ENCODE measurements at places on chromosomes 1 and 21.

DNA sequence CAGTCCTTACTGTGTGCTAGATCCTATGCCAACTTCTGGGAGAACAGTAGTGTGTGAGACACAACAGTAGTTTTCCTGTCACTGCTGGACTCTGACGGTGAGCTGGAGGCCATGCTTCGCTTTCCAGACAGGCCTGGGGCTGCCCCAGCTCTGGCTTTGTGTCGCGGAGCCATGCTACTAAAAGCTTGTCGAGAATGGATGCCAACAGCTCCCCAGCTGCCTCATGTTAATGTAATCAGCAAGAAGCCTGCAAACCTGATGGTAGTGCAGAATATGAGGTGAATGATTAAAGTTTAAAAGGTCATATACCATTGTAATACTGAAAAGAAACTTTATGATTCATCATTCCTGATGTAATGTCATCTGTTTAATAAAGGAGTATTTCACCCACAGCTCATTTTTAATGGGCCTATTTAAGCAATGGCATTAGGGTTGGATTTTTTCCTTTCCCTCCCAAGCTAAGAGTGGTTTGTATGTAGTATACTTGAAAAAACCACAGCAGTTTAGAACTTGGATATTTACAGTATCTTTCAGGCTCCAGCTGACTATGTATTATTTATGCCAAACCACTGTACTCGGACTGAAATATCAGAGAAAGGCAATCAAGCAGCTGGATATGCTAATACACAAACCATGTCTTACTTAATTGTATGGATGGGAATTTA lies 343.0 kb downstream of the NUF2 start:
- DNase-seq, result no peak

DNA sequence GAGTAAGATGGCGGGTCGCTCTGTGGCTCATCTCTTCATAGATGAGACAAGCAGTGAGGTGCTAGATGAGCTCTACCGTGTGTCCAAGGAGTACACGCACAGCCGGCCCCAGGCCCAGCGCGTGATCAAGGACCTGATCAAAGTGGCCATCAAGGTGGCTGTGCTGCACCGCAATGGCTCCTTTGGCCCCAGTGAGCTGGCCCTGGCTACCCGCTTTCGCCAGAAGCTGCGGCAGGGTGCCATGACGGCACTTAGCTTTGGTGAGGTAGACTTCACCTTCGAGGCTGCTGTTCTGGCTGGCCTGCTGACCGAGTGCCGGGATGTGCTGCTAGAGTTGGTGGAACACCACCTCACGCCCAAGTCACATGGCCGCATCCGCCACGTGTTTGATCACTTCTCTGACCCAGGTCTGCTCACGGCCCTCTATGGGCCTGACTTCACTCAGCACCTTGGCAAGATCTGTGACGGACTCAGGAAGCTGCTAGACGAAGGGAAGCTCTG lies 2.4 kb downstream of the TNFAIP8L2 start:
- no peak for DNase-seq

DNA sequence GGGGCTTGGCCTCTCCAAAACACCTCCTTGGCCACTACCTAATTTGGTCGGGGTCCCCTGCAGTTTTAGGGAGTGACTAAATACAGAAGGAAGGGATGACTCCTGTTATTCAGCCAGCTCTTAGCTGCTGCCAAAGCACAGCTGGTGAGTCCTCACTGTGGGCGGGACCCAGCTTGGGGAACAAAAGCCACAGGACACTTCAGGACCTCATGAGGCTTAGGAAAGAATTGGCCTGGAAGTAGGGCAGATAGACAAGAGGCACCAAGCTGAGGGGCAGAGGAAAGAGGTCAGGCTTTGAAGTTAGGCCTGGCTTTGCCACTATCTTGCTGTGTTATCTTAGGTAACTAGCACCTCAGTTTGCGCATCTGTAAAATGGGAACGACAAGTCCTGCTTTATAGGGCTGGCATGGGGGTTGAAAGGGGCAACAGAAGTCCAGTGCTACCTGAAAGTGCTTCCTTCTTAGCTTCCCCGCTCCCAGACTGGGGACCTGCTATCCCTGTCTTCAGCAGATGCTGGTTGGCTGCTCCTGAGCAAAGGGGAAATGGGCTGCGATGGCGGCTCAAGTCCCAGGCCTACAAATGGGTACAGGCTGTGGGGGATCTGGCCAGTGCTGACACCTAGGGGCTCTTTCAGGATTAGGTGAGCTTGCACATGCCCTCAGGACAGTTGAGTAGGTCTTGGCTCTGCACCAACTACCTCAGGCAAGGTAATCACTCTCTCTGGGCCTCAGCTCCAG lies 15.7 kb downstream of the IFI6 start:
- DNase-seq, result no peak

DNA sequence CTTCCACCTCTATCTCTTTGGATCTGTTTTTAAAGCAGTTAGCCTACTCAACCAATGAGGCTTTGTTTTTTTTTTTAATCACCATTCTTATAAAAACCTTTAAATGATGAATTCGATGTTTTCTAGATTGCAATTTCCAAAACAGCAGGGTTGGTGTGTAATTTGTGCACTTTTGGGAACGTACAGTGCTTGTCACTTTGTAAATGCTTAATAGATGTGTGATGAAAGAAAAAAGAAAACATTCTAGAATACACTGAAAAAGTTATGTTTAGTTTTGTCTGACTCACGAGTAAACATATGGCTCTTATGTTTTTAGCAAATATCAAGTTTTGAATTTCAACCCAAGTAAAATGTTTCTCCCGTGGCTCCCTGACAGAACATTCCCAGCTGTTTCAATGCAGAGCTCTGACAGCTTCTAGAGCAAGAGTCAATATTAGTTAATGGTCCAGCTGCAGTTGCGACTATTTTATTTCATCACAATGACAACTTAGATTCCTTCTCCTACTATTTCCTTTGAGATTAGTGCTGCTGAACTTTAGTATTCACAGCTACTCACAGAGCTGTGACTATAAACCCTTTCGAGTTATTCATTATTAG lies 362.5 kb upstream of the ADAMTS5 start:
- no peak for DNase-seq

GRCh38 chr1:61472876-61473275 lies 252.1 kb downstream of the TM2D1 start:
- no peak for DNase-seq

DNA sequence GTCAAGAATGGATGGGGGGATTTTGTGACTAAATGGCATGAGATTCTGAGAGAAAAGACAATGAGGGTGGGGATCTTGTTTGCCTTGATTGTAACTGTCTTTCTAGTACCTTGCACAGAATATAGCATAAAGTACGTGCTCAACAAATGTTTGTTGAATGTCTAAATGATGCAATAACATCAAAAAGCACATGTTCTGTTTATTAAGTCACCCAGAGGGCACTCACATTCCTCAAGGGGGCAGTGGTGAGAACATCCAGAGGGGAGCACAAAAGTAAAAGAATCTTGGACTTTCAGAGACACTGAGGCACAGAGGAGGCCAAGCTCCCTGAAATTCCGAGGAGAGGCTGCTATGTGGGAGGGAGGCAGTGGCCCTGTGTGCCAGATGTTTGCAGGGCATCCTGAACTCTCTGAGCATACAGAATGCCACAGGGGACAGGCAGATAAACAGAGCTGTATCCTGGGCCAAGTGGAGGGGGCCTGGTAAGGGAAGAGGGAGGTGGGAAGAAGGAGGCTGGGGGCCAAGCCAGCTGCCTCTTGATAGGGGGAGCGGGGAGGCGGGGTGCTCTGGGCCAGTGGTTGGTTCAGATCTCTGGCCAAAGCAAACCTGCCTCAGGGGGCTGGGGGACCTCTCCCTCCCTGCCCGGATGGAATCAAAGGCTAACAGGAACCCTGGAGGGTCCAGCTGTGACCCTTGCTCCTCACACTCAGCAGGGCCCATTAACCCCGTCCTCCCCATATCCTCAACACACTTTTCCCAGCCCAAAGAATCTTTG lies 6.5 kb upstream of the ATP1A2 start:
- no peak for DNase-seq

DNA sequence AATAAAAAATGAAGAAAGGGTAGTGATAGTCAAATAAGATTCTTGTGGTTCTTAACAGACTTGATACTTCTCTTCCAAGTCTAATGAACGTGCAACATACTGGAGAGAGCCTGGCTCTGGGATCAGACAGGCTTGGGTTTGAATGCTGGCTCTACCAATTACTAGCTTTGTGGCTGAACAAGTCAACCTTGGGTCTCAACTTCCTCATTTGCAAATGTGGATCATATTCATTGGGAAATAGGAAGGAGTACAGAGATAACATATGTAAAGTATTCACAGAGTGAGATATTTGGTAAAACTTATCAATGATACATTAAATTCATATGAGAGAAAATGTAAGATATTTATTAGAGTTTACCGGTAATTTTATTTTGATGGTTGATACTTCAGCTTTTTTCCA lies 2.0 kb downstream of the EDEM3 start:
- DNase-seq, result no peak

DNA sequence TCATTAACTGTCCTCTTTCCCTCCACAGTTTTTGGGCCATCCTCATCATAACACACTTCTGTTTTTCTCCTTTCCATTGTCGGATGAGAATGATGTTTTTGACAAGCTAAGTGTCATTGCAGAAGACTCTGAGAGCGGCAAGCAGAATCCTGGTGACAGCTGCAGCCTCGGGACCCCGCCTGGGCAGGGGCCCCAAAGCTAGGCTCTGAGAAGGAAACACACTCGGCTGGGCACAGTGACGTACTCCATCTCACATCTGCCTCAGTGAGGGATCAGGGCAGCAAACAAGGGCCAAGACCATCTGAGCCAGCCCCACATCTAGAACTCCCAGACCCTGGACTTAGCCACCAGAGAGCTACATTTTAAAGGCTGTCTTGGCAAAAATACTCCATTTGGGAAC lies 28.6 kb upstream of the IFNAR1 start:
- no peak for DNase-seq

GRCh38 chr1:101262630-101263348 lies 26.0 kb downstream of the S1PR1 start:
- DNase-seq, result no peak

DNA sequence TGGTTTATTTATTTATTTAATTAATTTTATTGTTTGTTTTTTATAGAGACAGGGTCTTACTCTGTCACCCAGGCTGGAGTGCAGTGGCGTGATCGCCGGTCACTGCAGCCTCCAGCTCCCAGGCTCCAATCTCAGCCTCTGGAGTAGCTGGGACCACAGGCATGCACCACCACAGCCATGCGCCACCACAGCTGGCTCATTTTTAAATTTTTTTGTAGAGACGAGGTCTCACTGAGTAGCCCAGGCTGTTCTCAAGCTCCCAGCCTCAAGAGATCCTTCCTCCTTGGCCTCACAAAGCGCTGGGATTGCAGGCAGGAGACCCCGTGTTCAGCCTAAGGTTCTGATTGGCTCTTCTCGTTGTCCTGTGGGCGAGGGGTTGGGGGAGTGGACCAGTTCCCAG lies 22.1 kb downstream of the UMODL1 start:
- no peak for DNase-seq

DNA sequence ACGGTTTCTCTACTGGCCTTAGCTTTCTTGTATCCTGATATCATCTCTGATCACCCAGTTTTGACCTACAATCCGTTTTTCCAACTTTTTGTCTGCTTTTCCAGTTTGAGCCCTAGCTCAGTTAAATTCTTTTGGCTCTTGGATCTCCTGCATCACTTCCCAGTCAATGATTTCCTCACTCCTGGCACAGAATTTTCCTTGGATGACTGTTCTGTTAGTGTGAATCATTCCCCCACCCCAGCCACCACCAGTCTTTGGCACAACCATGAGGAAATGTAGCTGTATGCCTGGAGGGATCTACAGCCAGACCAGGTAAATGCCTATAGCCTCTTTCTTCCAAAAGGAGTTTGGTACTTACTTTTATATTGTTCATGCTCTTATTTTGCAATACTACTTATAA lies 187.2 kb upstream of the PTGFR start:
- DNase-seq, result no peak

- no peak for DNase-seq
These were observed 34.4 kb downstream of the WLS start for GRCh38 chr1:68197891-68198290.

- DNase-seq, result no peak
These were observed 83.2 kb upstream of the RGS4 start for GRCh38 chr1:162985816-162986435.

DNA sequence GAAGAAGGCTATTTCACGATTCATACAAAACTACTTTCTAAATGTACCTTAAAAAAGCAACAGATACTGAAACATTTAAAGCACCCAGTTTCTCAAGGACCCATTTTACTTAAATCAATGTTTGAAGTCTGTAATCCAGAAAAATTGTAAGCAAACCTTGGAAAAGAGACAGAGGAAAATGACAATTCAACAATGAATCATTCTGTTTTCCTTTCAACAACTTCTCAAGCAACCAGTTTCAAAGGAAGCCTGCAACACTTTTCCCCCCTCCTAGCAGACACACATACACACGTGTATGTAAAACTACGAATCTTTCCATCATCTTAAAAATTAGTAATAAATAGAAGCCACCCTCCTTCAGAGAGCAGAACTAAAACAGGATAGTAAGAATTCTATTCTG lies 1.2 kb downstream of the RERE start:
- DNase-seq, result no peak

- DNase-seq, result no peak
These were observed 22.1 kb downstream of the AK2 start for GRCh38 chr1:33014464-33015163.

DNA sequence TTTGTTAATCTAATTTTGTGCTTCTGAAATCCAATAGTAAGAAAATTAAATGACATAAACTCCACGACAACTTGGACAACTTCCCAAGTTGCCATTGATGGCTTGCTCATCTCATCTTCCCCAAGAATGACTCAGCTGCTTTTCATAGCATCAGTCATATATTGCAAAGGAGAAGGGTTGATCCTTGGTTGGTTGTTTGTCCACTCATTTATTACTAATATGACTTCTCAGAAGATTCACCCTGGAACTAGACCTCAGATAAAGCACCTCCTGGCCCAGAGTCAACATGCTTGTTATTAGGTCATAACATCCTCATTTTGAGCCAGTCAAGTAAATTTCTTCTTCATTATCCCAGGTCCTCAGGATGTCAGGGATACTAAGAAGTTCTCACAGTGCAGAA lies 2.3 kb upstream of the LCE3D start:
- no peak for DNase-seq

DNA sequence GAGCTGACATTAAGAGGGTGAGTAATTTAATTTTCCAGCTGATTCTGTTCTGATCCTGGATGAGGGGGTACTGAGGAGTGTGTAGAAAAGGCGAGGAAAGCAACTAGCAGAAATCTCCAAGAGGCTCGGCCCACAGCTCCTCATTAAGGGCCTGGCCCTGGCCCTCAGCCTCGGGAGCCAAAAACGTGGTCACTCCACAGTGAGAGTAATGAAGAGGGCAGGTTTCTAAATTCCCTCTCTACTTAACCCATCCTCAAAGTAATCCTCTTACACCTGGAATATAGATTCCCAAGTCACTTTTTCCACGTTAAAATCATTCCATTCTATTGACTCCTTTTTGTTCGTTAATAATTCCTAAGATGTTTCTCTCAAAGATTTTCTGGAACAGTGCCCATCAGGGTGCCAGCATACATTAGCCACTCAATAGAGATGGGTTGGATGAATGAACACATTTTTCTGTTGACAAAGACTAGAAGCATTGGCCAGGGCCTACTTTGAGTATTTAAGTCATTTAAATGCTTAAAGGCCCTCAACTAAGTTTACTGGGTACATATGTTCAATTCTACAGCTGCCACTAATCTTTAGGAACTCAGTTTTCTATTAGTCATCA lies 1.1 kb upstream of the COL11A1 start:
- DNase-seq, result no peak
